Stimulated activated CD8-positive, alpha-beta memory T cell treated with anti-CD3 and anti-CD28 coated beads, Interleukin-2, amount 100 ng/mL, for 1 hour (primary cell): ENCODE measurements at places on chromosomes 11 and 22.

- peak; percentile 15 for DNase-seq
Measured at GRCh38 chr22:31496735-31497146, 405 bp downstream of the SFI1 start.

GRCh38 chr11:108780119-108780518, 115.2 kb downstream of the DDX10 start:
- DNase-seq = no peak

DNA sequence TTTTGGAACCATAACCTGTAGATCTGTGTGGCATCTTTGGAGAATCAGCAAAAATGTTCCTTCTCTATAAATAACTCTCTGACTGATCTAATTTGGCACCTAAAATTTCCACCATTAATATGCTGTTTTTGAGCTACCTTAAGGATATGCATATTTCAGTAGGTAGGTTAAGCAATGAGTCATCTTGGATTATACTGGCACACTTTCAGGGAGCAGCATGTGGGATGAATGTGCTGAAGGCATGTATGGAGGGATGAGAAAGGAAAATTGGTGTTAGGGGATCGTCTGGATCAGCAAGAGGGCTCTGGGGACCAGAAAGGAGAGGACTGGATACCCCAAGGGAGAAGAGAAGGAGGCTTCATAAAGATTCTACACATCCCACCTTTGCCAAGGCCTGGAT, 44.6 kb upstream of the ELF5 start:
- no peak for DNase-seq

GRCh38 chr11:132490978-132491377, 1041.3 kb downstream of the OPCML start:
- DNase-seq = no peak

- DNase-seq = no peak
Measured at GRCh38 chr11:30919389-30920152, 333.4 kb upstream of the MPPED2 start.

- DNase-seq = no peak
Measured at GRCh38 chr22:42962295-42963230, 52.4 kb downstream of the PACSIN2 start.

GRCh38 chr11:118286545-118286944, 18.0 kb upstream of the CD3E start:
- DNase-seq = no peak

GRCh38 chr11:122270535-122270934, 154.5 kb upstream of the BLID start:
- no peak for DNase-seq

DNA sequence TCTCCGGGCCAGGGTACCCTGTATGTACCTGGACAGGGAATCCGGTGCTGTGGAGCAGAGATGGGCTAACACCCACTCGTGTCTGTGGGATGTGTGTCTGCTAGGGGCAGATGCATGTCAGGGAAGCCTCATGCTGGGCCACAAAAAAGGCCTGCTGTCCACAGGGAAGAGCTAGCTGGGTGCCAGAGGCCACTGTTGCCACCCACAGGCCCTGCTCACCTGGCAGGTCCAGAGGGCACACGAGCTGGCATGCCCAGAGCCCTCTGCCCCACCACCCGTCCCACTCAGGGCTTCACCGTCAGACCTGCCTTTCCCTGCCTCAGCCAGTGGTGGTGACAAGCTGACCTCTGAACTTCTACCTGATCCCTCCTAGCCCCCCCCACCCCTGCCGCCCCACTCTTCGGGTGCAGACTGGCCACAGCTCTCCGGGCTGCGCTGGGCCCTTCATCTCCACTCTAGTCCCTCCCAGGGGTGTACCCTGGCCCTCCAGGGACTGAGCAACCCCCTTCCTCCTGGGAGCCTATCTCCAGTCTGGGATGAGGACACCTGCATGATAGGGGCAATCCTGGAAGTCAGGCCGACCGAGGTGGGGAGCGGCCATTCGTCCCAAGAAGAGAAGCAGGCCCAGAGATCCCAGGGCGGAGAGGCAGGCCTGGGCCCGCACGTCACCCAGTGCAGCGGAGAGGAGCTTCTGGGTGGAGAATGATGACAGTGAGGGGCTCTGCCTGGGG, 1.4 kb downstream of the SLC25A22 start:
- no peak for DNase-seq

GRCh38 chr22:45169591-45170466, 6.1 kb downstream of the NUP50 start:
- no peak for DNase-seq
